ENCODE measurements at places on chromosomes 4 and X.
A peak's percentile ranks its signal among the peaks of the same experiment; 100 is the strongest.

DNA sequence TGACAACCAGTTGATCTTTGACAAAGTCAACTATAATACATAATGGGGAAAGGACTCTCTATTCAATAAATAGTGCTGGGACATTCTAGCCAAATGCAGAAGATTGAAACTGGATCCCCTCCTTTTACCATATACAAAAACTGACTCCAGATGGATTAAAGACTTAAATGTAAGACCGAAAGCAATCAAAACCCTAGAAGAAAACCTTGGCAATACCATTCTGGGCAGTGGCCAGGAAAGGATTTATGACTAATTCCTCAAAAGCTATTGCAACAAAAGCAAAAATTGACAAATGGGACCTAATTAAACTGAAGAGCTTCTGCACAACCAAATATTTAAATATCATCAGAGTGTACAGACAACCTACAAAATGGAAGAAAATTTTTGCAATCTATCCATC is 185.1 kb downstream of the NPNT start:
- no peak for DNase-seq

DNA sequence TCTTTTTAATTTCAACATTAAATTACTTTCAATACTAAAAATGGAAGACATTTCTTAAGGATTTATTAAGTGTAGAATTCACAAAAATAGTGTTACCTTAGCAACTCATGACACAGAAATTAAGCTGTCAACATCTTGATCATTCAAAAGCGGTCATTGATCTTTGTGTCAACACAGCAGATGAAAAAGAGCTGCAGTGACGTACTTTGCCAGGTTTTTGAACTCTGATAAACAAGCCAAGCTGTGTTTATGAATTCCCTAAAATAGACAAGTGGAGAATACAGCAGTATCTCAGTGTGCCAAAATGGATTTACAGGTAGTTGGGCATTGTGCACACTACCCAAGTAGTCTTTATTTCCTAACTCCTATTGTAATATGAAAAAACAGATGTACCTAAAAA is 1141.8 kb upstream of the PCDH7 start:
- no peak for DNase-seq

GRCh38 chrX:45598861-45599260 is 398.2 kb upstream of the DIPK2B start:
- no peak for DNase-seq

- DNase-seq, result peak; percentile 53
Observed at GRCh38 chrX:16786791-16787735, 797 bp downstream of the TXLNG start.

DNA sequence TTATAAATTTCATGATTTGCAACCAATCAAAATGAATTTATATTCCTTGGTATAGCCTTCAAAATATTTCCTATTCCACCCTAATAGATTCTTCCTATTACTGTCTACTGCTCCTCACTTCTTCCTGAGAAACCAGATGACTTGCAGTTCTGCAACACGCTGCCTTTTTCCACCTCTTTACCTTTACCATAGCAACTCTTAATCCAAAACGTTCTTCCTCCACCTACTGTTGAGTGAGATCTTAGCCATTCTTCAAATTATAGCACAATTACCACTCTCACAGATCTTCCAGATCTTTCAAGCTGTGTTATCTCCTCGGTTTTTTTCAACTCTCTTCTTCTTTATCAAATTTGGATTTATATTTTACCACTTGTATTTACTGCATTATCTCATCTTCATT is 289.8 kb downstream of the ADGRL3 start:
- no peak for DNase-seq

GRCh38 chr4:156673483-156673882 is 298.1 kb downstream of the PDGFC start:
- DNase-seq, result no peak

DNA sequence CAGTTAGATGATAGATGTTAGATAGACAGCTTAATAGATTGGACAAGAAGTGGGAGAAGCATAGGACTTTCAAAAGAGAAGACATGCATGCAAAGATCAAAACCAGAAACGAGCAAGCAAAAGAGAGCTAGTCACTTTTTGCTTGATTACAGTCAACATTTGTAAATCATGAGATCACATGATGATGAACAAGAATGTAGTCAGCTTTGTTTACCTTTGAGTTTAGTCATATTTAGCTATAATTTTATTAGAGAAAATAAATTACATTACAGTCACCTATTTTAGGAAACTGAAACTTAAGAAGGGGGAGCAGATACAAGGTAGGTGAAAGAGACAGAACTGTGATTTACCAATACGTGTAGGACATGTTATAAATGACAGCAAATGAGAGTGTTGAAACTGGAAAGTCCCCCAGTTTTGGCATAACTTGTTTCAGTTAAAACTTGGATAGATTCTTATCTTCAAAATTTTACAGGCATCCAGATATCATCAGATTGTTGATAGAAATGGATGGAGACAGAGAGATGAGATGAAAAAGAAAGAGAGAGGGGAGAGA is 1083.1 kb upstream of the PCDH10 start:
- DNase-seq, result no peak

DNA sequence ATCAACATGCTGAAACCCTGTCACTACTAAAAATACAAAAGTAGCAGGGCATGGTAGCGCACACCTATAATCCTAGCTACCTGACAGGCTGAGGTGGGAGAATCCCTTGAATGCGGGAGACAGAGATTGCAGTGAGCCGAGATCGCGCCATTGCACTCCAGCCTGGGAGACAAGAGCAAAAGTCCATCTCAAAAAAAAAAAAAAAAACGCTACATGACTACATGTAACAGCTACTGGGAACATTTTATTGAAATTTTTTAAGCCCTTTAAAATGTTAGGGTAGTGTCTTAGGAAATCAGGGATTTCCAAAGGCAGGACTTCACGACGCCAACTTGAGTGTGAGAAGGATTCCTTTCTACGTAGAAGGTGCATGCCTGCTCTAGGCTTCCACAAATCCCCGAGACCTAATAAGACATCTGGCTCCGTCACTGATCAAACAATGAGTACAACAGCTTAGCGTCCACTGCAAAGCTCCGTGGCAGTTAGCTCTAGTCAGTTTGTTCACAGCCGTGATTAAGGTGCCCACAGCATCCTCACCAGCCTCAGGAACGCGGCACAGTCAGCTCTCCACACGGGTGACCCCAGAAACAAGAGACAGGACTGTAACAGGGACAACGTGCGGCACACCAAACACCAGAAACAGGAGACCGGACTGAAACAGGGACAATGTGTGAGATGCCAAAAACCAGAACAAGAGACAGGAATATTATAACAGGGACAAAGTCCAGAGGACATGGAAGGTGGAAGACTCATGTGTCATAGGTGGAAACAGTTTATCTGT is 33.7 kb downstream of the DHRSX start:
- no peak for DNase-seq
